ENCODE measurements at places on chromosomes 11 and 22.

GRCh38 chr11:36105743-36106581, 162.1 kb downstream of the LDLRAD3 start:
- no peak for DNase-seq

GRCh38 chr11:34631737-34632104, 10.8 kb downstream of the EHF start:
- DNase-seq: no peak

DNA sequence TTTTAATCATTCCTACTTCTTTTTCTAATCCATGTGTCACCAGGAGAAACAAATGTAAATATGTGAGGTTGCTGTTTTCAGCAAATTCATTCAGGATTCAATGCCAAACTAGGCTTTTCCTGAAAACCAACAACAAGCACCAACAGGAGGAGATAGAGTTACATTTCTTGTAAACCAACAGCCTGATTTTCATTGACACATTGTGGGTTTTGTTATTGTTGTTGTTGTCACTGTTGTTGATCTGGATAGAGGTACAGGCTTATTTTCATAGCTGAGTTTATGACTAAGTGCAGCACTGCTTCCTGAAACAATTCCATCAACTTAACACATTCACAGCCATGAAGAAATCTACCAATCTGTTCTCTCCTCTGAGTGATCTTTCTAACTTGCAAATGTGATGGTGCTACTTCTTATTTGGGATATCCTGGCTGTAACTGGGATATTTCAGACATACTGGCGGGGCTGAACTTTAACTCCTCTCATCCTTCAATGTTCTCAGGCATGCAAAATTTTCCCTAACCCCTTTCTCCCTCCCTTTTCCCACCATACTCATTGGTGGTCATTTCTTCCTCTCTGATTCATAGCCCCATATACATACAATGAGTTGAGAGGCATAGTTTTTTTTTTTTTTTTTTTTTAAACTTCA, 65.5 kb downstream of the ME3 start:
- no peak for DNase-seq

DNA sequence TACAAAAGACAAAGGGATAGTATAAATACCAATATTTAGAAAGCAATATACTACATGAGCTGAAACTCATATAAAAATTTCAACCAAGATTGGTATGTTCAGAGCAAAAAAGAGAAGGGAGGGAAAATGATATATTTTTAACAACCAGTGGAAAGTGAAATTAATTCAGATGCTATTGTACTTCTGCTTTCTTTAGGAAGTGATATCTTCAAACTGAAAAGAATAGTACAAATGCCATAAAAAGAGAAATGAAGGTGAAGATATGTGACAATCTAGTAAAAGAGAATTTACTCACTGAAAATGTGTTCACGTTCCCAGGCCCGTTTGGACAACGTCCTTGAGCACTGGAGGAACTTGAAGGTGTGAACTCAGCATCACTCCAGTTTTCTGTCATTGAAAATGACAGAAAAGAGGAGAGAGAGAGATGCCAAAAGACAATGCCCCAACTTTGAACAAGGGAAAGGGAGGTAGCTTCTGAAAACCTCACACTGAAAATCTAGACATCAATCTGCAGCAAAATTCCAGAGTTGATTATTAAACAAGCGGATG, 47.5 kb downstream of the SC5D start:
- DNase-seq: no peak

DNA sequence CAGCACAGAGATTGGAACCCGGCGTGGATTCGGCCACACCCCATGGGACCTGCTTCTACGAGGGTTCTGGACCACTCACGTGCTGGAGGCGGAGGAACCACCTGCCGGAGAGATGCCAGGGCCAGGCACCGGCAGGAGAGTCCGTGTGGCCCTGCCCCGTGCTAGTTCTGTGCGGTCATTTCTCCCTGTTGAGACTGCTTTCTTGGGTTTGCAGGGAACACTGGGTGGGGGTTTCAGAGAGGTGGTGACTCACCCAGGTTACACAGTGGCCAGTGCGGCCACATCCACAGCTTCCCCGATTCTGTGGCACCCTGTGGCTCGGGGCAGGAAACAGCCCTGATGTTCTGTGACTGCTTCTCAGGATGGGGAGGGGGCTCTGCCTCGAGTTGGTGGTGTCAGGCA, 3.6 kb upstream of the PHLDA2 start:
- DNase-seq: peak; percentile 43

DNA sequence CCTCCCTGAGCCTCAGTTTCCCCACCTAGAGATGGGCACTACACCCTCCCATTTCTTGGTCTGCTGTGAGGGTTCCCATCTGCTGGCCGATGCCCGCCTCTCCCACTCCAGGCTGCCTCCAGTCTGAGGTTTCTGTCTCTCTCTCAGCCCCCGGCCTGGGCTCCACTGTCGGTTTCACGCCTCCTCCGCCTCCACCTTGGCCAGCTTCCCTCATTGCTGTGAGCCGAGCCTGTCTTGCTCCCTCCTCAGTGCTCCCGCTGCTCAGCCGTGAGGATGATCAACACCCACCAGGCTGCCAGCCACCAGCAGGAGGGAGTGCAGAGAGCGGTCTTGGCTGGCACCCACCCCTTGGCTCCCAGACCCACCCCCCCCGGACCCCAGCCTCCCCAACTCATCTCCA, 61.0 kb downstream of the CYTH4 start:
- no peak for DNase-seq

DNA sequence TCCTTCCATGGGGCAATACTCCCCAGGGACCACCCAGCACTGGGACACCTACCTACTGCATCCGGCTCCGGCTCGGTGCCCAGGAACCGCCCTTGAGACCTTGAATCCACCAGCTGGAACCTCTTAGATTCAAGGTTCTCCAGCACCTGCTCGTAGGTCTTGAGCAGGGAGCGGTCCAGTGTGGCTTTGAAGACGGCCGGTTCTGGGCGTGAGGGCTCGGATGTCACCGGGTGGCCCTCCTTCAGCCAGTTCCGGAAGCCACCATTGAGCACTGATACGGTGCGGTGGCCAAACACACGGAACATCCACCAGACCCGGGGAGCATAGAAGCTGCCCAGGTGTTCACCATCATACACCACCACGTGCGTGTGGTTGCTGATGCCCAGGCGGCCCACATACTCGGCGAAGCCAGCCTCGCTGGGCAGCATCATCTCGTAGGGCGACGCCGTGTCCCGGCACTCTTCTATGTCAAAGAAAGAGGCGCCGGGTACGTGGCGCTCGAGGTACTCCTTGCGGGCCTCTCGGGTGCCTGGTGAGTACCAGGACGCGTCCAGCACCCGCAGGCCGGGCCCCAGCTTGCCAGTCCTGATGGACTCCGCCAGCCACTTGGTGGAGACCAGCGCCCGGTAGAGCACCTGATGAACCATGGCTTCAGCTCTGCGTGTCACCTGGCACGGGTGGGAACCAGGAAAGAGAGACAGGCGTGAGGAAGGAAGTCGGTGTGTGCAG, 997 bp downstream of the TST start:
- no peak for DNase-seq
